ENCODE measurements at places on chromosomes 7 and 10. TPM values are rescaled to one million over a fixed set of nuclear protein-coding genes. Genes with fewer than 3 reads are reported as not detected.
A peak's percentile ranks its signal among the peaks of the same experiment; 100 is the strongest.

The OPN1SW gene
- total RNA-seq = not detected

The SPDYE16 gene
- total RNA-seq = 0.22 TPM

The DLX5 gene
- 0.98 TPM for total RNA-seq

The EGFR gene
- 28.7 TPM for total RNA-seq

The NPY gene
- 2.4 TPM for total RNA-seq

GRCh38 chr10:75197066-75197465 is 13.5 kb upstream of the VDAC2 start:
- no peak for DNase-seq

- no peak for DNase-seq
Observed at GRCh38 chr10:51159841-51160240, 85.6 kb downstream of the PRKG1 start.

GRCh38 chr10:114990991-114991390 is 53.0 kb downstream of the TRUB1 start:
- no peak for DNase-seq

GRCh38 chr7:122397381-122397780 is 92.8 kb upstream of the FEZF1 start:
- DNase-seq = no peak

GRCh38 chr10:105063796-105064195 is 422.7 kb downstream of the SORCS3 start:
- no peak for DNase-seq

DNA sequence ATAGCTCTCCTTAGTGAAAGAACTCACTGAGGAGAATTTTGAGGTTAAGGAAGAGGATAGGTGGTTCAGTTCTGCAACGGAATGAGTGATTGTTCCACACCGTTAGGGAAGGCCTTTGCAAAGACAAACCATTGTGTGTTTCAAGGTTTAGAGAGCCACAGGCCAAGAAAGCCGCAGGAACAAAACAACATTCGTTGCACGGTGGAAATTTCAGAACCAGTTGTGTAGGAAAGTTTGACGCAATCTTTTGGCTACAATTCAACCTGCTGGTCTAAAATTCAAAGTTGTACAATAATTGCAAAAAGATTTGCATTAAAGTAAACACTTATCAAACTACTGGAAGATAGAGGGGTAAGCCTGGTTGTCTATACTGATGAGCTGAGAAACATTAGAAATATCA is 91.4 kb downstream of the FAM107B start:
- no peak for DNase-seq

DNA sequence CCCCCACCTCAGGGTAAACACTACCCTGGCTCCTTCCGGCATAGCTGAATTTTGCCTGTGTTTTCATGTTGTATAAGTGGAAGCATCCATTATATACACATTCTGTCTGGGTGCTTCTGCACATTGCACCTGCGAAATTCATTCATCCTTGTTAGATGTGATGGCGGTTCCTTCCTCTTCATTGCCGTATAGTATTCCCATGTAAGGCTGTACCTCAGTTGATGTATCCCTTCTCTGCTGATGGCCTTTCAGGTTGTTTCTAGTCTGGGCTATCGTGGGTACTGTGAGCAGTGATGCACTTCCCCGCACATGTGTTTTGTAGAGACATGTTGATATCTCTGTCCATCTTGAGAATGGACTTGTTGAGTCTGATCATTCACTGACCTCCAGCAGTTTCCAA is 28.9 kb downstream of the ELFN1 start:
- no peak for DNase-seq

- no peak for DNase-seq
Observed at GRCh38 chr7:130087364-130087763, 17.0 kb downstream of the KLHDC10 start.

- DNase-seq = no peak
Observed at GRCh38 chr10:75613685-75614504, 182.5 kb downstream of the LRMDA start.

- DNase-seq = no peak
Observed at GRCh38 chr7:113444261-113444660, 325.9 kb upstream of the SMIM30 start.

DNA sequence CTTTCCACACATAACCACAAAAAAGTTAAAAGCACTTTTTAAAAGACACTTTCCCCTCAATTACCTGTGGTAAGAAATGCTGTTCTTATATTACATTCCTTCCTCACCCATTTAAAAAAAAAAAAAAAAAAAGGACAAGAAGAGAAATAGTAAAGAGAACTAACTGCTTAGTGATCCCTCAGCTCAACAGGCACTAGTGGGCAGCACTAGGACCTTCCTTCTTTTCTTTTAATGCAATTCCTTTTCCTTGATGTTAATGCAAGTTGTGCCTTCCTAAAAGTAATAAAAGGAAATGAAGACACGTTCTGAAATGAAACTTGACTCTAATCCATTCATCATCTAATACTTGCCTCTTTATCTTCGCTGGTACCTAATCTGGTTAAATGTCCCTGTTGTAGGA is 189.7 kb downstream of the TCF7L2 start:
- DNase-seq = no peak

- no peak for DNase-seq
Observed at GRCh38 chr7:77843194-77843593, 44.6 kb downstream of the PHTF2 start.

GRCh38 chr10:119505131-119505551 is 37.4 kb downstream of the RGS10 start:
- DNase-seq = no peak

- no peak for DNase-seq
Observed at GRCh38 chr10:84398696-84399095, 70.3 kb downstream of the CCSER2 start.

DNA sequence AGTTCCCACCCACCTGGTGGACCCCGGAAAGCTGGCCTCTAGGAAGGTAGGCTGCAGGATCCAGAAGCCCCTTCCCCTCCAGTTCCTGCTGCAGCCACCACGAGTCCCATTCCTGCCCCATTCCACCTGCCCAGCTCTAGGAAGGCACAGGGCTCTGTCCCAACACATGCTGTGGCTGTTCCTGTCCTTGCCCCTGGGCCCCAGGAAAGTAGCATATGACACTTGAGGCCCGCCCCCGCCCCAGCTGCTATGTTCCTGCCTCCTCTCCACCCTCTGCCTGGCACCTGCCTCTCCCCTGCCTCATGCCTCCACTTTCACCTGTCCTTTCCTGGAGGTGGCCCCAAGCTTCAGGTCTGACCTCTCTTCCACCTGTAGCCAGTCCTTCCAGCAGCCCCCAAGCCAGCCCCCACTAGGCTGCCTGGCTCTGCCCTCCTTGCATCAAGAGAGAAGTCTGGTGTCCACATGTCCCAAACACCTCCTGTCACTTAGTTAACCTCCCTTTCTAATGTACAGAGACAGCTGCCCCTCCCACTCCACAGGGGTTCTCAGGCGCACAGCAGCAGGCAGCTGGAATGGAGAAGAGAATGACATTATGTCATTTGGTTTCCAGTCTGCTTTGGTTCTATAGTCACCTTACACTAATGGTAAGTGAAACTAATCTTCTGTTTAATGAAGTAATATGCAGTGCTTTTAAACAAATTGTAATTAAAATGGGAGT is 22.7 kb downstream of the YKT6 start:
- no peak for DNase-seq

GRCh38 chr7:132541656-132542055 is 34.6 kb downstream of the PLXNA4 start:
- no peak for DNase-seq

DNA sequence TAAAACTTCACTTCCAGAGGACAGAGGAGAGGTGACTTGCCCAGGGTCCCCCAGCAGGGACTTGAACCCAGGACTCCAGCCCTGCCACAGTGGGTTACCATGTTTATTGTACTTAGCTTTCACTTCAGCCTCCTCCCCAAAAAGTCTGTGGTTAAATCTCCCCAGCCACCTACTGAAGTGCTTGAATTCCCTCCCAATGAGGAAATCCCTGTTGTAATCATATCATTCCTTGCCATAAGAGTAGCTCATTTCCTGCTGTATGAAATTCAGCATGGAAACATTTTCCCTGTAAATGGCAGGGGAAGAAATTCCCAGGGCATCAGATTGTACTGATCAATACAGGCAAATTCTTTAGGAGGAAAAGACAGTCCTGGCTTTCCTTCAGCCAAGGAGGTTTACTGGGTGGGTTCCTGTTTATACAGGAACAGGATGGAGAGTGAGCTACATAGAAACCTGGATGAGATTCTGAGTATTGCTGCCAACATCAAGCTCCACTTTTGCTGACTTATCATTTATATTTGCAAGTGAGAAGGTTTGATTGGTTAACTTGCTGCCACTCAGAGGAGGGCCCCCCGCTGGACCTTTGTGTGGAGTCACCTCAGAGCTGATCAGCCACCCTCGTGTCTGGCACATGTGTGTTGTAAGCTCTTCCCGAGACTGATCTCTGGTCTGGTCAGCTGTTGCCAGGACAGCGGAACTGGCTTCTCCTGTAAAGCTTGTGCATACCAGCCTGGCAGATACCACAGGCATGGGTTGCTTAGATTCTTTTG is 16.4 kb upstream of the PDZD8 start:
- DNase-seq = peak; percentile 48

DNA sequence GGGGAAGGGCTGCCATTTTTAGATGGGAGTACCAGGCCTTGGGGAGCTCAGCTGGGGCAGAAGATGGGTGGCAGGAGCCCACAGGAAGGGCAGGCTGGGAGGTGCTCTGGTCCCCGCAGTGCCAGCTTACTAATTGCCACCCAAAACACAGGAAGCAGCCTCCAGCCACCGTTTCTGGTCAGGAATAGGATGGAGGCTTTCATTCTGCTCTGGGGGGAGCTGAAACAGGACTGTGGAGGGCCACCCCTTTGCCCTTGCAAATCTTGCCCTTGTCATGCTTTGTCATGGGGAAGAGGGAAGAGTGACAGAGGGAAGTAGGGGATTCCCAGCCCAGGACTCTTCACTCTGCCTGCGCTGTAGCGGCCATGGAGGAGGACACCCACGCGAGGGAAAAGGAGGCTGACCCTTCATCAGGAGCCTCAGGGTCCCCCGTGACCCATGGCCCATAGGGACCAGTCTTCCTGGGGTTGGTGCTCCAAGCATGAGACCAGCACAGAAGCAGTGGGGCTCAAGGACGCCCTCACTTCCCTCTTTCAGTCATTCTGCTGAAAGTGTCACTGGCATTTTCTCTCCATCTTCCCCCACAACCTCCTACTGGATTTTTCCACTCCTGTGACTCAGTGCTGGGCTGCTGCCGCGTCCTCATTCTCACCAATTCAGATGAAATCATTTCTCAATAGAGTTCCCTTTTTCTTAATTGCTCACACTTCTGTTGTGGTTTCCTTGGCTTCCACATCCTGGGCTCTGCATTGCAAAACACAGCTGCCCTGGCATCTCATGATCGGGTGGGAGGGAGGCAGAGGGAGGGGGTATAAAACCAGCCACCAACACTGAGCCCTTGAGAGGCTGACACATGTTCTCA is 61.9 kb downstream of the MKI67 start:
- DNase-seq = peak; percentile 88

- peak; percentile 92 for DNase-seq
Observed at GRCh38 chr7:1458683-1459511, at the start of gene MICALL2. MICALL2 (minus strand) TSS chr7:1459470; CDS start chr7:1459326, 144 bp downstream.

DNA sequence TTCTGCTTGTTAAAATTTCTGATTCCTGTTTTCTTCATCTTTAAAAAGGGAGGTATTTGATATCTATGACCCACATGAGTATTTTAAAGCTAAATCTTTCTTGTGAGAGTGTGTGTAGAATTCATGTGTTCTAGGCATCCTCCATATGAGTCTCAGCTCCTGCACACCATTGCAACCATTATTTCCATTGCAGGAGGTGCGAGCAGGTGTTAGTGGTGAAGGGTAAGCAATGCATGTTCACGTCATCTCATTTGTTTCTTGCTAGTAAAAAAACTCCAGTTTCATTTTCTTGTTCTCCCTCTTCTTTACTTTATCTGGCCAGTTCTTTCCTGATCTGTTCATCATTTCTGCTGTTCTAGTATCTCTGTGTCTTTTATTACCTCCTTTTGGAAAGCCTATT is 100.5 kb downstream of the ADRA2A start:
- no peak for DNase-seq

GRCh38 chr7:33824911-33825459 is 80.4 kb upstream of the BMPER start:
- DNase-seq = peak; percentile 63

GRCh38 chr10:43354330-43354635 is 17.2 kb upstream of the FXYD4 start:
- DNase-seq = no peak

DNA sequence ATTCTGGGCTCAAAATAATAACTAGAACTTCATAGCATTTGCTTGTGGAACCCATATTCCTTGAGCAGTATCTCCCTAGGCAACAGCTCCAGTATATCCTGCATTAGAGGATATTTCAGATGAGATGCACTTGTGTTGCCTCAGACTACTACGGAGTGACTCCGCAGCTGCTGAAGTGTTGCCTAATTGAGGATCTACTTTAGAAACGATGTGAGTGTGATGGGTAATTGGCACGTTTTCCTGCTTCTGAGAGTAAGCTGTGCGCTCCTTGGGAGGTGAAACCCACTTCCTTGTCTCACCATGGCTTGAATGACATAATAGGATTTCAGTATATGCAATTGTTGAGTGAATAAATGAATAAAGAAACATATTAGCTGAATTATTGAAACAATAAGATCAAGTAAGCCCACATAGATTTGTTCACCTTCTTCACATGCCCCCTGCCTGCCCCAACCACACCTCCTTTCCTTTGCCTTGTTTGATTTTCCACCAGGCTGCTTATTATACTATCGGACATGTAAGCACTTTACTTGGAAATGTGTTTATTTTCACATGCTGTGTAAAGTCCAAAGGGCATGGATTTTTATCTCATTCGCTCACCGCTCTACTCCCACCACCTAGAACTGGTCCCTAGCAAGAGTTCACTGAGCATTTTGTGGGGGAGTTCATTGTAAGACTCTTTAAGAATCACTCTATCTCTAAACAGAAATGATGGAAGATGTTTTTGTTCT is 303.8 kb downstream of the KCNMA1 start:
- no peak for DNase-seq

DNA sequence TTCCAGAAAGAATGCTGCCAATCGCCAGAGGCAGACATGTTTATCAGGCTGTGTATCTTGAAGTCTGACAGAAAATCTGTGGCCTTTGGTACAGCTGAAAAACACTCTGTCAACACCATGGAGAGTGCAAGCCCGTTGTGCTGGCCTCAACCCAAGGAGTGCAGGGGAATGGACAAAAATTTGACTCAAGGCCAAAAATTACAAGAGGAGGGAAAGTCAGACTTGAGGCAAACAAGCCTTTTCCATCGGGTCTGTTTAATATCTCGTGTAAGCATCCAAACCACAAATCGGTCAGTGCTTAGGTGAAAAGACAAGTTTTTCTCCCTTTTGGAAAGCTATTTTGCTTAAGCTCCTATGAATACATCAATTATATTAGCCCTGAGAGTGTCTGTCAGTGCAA is 305.3 kb upstream of the NFE2L3 start:
- DNase-seq = peak; percentile 94

DNA sequence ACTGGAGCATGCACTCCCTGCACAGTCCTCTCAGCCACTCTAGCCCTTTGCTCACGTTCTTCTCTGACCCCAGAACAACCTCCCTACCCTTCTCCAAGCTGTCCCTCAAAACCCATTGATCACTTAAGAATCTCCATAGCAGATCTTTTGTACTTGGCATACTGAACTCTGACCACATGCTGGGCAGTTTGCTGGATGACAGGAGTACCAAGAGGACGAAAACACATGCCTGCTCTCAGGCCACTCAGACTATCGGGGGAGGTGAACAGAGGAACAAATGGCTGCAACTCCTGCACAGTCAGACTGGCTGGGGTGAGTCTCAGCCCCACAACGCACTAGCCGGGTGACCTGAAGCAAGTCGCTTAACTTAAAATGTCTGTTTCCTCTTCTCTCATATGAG is 52.7 kb downstream of the KCNMA1 start:
- DNase-seq = no peak

GRCh38 chr10:121497513-121498470 is 100.5 kb downstream of the FGFR2 start:
- no peak for DNase-seq

All from M059J (cell line).